ENCODE measurements at places on chromosomes 16 and 17.
A peak's percentile ranks its signal among the peaks of the same experiment; 100 is the strongest.

DNA sequence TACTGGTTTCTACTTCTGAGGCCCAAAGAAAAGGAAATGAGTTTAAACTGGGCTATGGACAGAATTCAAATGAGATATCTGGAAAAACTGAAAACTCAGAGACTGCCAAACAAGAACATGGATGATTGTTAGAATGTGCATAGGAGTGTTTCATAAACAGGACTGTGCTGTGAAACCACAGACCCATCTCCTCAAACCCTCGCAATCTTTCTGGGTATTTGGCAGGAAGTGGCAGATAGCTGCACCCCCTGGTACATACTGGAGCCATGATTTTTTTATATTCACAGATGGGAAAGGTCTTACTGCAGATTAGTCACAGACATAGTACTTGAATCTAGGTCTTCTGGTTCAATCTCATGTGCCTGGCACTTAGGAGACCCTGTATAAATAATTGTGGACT lies 145.0 kb downstream of the CCDC182 start:
- DNase-seq = no peak

- DNase-seq = no peak
Measured at GRCh38 chr16:17683281-17683680, 212.5 kb upstream of the XYLT1 start.

GRCh38 chr17:29138184-29138955 lies 41.8 kb downstream of the MYO18A start:
- DNase-seq = peak; percentile 44

DNA sequence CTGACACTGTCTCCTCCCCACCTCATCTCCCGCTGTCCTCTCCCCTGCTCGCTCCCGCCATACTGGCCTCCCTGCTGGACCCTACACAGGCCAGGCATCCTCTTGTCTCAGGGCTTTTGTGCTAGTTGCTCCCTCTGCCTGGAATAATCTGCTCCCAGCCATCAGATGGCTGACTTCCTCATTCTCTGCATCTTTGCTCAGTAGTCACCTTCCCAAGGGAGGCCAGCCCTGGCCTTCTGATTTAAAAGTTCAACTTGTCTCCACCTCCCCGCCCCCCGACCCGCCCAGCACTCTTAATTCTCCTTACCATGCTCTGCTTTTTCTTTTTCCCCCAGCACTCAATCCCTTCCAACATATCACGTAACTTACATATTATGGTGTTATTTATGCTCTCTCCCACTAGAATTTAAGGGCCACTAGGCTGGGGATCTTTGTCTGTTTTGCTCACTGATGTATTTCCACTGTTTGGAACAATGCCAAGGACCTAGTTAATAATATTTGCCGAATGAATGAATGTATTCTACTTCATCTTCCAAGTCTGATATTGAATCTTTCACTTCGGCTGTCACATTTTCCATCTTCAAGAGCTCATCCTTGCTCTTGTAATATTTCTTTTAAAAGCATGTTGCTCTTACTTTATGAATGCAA lies 178.3 kb downstream of the CDK5R1 start:
- no peak for DNase-seq

- peak; percentile 46 for DNase-seq
Measured at GRCh38 chr17:73135766-73136165, 29.0 kb upstream of the SSTR2 start.

DNA sequence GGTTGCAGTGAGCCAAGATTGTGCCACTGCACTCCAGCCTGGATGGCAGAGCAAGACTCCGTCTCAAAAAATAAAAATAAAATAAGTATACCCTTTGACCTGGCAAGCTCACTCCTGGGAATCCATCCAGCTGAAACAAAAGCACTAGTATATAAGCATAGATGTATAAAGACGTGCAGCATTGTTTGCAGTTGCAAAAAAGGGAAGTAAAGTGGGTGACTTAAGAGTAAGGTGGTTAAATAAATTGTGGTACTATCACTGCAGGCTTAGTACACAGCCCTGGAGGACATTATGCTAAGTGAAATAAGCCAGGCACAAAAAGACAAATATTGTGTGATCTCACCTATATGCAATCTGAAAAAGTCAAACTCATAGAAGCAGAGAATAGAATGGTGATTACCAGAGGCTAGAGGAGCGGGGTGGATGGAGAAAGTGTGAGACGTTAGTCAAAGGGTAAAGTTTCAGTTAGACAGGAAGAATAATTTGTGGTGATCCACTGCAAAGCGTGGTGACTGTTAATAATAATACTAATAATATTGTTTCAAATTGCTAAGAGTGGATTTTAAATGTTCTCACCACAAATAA lies 113.0 kb downstream of the MYO1D start:
- no peak for DNase-seq

DNA sequence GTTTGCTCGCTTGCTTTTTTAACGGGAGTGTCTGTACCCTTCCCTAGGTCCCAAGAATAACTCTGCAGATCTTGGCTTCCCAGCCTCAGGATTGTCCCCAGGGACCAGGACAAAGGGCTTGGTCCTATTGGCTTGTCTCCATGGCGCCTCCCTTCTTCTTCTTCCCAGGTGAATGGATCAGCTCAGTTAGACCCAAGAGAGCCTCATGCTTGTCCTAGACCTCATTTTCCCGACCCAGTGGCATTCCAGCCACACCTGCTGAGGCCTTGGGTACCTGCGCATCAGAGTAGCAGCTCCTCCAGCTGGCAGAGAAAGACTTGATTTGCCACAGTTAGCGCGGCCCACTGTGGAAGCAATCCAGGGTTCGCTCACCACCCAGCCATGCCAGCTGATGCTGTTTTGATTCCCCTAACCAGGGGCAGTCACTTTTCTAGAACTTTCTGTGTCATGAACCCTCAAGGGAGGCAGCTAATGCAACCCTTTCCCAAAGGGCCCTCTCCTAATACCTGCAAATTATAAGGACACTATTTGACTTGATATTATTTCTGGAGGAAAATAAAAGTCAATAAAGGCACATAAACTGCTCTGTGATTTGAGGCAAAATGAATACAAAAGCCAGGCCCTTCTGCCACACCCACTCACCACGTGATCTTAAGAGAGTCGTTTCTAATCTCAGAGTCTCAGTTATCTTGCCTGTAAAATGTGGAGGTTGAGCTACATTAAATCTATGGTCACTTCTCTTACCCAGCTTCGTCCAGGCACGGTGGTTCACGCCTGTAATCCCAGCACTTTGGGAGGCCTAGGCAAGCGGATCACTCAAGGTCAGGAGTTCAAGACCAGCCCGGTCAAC lies 13.9 kb downstream of the GPR142 start:
- DNase-seq = no peak

GRCh38 chr16:75305364-75306098 lies 54.1 kb upstream of the BCAR1 start:
- DNase-seq = peak; percentile 96

DNA sequence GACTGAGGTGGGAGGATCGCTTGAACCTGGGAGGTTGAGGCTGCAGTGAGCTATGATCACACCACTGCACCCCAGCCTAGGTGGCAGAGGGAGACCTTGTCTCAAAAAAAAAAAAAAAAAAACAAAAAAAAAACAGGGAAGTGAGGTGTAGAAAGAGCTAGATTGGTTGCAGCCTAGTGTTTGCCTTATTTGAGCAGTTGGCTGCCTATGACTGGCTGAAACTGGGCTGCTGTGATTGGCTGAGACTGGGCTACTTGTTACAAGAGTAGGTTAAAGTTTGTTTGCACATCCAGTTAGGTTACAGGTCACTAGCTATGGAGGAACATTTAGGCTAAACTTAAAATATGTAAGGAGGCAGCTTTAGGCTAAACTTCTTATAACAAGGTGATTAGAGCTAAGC lies 5.7 kb downstream of the DHRS7B start:
- DNase-seq = peak; percentile 22

DNA sequence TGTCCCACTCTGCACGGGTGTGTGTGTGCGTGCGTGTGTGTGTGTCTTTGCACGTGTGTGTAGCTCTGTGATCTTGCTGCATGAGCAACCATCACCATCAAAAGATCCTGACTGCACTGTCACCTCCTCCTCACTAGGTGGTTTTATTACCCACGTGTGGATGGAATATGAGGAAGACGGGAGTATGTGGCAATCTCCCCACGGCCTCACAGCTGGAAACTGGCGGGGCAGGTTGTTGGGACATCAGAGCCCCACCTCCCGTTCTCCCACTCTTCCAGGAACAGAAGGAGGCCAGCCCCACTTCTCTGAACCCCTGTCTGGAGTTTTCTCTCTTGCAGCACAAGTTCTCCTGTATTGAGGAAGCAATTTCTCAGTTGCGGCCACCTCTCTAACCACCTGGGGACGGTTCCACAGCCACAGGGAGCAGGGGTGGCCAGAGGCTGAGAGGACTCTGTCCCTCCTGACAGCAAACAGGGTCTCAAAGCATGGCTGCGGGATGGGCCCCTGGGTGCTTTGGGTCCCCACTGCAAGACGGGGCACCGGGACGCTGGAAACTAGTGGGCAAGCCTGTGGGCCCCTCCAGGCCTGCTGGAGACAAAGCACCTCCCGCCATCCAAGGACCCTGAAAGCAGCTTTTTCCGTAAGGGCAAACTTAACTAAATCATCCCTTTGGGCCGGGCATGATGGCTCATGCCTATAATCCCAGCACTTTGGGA lies 27.9 kb upstream of the ATP2C2 start:
- peak; percentile 53 for DNase-seq

DNA sequence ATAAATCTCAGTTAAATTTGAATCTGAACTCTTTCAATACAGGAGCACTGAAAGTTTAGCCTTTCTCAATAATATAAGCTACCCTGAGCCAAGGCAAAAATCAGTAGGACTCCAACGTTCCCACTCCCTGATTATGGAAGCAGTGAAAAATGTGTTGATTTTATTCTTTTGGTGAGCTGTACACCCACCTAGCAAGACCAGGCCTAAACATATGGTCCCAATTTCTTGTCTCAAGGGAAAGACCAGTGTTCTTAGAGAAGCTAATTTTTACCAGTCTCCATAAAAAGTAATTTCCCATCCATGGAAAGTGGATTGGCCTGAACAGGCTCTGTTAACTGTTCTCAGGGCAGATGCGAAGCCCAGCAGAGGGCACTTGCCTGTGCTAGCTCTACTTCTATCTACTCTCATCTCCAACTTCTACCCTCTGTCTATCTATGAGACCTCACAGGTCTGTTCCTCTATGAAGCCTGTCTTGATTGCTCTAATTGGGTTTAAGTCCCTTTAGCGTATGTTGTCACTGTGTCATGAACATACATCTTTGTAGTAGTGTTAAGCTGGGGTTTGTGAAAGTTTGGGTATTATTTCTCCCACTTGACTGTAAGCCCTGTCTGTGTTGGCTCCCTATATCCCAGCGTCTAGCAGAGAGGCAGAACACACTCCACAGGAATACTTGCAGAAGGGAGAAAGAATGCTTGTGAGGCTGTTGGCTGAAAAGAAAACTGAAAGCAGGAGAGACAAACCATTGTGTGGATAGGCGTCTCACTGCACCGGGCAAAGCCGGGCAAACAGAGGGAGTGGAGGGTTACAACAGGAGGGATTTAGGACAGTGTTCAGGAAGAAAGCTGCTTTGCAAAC lies 167.1 kb upstream of the MAF start:
- no peak for DNase-seq

- DNase-seq = no peak
Measured at GRCh38 chr16:27460663-27461482, 58.9 kb downstream of the IL21R start.

DNA sequence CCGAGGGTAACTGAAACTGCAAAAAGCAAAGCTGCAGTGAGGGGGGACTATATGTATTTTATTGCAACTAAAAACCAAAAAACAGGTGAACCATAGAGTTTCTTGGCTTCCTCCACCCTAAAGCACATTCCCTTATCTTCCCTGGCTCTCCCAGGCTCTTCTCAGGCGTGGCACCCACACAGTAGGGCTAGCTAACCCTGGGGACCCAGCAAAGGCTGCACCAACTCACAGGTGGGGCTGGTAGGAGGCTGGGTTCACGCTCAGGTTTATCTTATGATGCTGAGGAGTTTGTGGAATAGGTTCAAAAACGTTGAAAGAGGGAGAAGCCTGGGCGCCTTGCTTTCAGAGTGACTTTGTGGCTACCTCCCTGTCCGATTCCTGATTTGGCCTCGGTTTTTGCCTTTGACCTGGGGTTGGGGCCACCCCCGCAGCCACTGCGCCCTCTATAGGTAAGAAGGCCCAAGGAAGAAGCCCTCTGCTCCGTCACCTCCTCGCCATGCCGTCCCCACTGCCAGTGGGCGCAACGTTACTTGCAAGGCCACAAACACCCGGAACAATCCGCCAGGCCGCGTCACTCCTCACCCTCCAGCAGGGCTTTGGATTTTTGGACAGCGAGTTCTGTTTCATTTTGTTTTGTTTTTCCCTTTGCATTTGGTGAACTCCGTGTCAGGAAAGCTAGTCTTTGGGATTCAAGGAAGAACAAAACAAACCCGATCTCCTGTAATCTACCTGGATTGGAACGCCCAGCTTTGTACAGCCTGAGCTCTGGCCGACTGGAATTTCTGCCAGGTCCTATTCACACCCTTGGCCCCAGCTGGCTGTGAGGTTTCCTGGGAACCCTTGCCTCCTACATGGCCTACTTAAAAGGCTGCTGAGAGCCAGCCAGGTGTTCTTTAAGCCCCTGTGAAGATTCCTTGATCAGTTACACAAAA lies 60.8 kb downstream of the TBC1D16 start:
- no peak for DNase-seq

DNA sequence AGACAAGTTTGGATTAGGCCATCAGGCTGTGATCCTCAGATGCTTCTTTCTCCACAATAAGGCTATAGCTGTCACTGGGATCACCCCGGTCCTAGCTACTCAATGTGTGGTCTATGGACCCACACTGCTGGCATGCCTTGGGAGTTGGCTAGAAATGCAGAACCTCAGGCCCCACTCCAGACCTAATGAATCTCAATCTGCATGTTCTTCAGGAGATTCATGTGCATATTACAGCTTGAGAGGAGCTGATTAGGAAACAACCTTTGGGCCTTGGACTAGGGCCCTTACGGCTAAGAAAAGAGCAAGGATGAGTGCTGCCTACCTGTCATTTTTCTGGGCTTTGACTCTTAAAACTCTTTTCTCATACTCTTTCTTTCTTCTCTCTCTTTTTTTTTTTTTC lies 7.5 kb downstream of the ADAT1 start:
- DNase-seq = no peak

DNA sequence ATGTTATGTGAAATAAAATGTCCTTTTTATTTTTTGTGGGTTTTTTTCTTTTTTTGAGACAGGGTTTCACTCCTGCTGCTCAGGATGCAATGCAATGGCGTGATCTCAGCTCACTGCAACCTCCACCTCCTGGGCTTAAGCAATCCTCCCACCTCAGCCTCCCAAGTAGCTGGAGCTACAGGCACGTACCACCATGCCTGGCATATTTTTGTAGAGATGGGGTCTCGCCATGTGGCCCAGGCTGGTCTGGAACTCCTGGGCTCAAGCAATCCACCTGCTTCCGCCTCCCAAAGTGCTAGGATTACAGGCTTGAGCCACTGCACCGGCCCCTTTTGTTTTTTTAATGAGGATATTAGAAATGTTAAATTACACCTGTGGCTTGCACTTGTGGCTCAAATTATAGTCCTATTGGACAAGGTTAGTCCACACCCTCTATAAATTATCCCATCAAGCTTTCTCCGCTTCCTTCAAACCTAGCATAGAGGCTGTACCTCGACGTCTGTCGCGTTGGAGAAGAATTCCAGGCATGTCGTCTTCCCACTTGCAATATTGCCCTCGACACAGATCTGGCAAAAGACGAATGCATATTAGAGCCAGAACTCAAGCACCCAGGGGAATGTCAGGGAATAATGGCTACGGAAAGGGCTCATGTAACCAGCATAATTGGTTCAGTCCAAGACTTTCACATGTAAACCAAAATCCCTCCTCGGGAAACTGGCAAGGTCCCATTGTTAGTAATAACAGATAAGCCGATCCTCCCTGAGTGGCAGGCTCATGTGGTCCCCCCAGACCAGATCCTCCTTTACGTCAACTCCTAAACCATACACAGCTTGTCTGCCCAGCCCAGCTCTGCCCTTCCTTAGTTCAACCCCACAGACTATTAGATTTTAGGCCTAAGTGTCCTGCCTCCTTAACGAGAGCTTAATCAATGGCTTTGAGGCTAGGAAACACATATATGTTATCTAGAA lies 8.2 kb downstream of the TK2 start:
- DNase-seq = no peak

Measured in suppressor macrophage (primary cell).